ENCODE measurements at places on chromosomes 2 and 18.

DNA sequence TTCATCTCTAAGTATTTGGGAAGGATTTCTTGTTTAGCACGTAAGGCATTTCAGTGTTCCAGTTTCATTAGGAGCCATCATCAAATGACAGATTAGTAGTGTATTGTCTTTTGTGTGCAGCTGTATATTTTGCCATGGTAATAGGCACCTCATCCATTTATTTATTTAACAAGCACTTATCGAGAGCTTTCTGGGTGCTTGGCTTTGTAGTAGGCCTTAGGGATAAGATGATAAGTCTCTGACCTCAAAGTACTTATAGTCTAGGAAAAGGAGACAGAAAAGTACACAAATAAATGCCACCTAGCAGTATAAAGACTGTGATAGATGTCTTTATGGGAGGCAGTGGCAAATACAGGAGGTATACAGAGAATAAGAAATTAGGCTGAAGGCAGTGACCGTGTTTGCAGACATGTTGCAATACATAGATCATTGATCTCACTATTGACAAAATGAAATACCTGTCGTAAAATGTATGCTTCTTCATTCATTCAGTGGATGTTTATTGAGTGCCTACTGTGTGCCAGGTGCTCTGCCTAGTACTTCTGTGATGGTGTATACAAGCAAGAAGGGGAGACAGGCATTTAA, 265.9 kb downstream of the SETBP1 start:
- DNase-seq = no peak

DNA sequence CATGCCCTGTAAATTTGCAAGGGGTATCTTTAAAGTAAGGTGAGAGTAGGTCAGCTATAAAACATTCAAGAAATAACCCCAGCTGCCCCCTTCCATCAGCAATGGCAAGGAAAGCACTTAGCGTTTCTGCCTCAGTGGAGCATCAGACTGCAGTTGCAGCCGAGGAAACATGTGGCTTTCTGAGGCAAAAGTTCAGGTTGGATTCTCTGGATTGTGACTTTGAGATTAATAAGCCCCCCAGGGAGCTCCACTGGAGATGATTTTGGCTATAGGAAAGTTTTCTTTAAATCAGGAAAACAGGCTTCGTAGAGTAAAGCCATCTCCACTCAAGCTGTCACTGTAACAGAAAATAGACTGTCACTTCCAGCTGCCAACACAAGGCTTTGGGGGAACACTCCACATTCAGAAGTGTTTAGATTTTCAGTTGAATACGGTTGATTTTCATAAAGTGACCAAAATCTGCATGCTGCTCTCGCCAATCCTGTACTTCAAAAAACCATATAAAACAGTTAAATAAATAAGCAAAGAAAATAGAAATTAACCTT, 15.3 kb upstream of the RIT2 start:
- no peak for DNase-seq

DNA sequence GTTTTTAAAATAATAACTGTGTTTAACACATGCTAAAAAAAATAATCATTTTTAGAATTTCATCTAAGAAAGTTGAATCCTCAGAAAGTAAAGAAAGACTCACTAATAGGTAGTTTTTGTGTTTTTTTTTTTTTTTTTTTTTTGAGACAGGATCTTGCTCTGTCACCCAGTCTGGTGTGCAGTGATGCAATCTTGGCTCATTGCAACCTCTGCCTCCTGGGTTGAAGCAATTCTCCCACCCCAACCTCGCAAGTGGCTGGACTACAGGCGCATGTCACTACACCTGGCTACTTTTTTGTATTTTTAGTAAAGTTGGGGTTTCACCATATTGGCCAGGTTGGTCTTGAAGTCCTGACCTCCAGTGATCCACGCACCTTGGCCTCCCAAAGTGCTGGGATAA, 7.1 kb downstream of the CKAP2L start:
- no peak for DNase-seq

DNA sequence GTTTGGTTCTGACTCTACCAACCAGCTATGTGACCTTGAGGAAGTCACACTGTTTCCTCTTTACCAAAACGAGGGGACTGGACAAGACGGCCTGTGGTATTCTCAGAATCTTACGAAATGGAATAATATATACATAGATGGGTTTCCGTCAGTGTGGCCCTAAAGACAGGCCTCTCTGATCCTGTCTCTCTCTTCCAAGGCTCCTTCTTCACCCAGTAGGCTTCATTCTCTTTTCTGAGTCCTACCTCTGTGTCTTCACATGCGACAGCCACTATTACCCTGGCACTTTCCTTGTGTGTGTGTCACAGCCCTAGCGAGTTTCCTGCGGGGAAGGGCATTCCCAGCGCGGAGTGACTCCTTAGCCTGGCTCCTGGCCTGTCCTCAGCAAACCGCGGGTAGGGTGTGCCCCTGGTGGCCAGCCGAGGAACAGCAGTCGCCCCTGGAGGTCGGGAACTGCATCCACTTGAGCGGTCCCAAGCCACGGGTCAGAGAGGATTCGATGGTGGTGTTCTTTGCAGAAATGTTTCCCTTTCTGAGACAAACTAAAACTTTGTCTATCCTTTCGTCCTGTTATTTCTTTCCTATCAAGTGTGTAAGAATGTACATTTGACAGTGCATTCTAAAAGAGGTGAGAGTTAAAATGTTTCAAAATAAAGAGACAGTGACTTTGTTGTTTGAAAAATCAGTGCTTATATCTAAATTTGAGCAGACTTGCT, 63.3 kb downstream of the RAB31 start:
- DNase-seq = peak; percentile 75

- DNase-seq = peak; percentile 71
These were observed 14.7 kb upstream of the ITGB6 start for GRCh38 chr2:160214461-160215445.

GRCh38 chr2:238784671-238785527, 63.0 kb upstream of the TWIST2 start:
- DNase-seq = peak; percentile 71

- DNase-seq = no peak
These were observed 5.9 kb downstream of the ATP8B1 start for GRCh38 chr18:57797209-57797651.

- DNase-seq = no peak
These were observed 12.1 kb upstream of the CYBRD1 start for GRCh38 chr2:171509945-171510731.

- DNase-seq = no peak
These were observed 105.3 kb downstream of the HDAC4 start for GRCh38 chr2:239295377-239296019.

DNA sequence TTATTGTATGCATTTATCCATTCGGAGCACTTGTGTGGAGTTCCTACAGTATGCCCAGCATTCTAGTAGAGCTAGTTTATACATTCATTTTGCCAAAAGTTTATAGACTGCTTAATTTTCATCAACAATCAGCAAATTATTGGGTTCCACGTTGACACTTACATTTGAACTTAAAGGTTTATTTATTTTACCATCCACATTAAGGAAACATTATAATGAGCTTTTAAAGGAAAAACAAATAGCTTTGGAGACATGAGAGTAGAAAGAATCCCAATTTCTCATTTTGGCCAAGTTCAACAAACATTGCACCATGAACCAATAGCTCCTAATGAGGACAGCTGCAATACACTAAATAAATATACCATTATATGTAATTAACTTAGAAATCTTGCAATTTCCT, 501.2 kb upstream of the SMIM21 start:
- no peak for DNase-seq

DNA sequence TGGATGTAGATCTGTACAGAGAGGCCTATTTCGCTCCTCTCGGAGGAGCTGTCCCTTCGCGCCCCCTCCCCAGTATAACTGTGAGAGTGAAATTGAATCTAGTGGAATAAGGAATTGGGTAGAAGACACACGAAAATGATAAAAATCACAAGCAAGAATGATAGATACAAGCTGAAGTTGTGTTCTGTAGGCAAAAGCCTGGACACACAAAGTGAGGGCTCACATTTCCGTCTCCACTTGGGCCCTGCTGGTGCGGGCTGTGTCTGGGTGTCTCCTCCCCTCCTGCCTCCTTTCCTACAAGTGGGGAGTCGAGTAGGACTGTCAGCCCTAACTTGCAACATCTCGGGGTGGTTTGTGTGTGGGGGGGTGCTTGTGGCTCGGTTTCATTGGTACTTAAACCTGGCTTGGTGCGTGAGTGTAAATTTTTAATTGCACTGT, 457 bp upstream of the SP9 start:
- DNase-seq = no peak

GRCh38 chr18:7329016-7329415, 98.1 kb downstream of the LRRC30 start:
- DNase-seq = peak; percentile 26

DNA sequence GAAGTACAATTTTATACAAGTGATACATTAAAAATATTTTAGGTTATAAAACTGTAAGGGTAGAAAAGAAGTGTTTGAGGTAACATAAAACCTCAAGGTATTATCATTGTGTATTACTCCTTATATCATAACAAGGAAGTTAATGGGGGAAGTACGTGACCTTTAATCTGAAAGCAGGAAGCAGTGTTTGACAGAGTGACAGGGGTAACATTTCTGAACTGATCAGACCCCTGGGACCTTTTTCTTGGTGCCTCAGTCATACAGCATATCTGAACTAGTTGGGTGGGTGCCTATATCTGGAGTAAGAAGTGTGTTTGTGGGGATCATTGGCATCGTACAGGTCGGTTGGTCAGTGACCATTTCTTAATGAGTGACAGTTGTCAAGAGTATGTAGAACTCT, 43.0 kb downstream of the MALT1 start:
- DNase-seq = no peak

DNA sequence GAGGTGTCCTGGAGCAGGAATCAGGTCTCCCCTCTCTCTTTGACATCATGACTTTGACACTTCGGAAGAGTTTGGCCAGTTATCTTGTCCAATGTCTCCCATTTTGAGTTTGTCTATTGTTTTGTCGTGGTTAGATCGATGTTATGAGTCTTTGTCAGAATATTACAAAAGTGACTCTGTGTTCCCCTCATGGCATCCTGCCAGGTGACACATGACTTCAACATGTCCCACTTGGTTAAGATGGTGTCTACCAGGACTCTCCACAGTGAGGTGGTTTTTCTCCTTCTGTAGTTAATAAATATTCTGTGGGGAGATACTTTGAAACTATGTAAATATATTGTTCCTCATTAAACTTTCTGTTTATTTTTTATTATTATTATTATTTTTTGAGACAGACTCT, 76.6 kb upstream of the BZW1 start:
- no peak for DNase-seq

DNA sequence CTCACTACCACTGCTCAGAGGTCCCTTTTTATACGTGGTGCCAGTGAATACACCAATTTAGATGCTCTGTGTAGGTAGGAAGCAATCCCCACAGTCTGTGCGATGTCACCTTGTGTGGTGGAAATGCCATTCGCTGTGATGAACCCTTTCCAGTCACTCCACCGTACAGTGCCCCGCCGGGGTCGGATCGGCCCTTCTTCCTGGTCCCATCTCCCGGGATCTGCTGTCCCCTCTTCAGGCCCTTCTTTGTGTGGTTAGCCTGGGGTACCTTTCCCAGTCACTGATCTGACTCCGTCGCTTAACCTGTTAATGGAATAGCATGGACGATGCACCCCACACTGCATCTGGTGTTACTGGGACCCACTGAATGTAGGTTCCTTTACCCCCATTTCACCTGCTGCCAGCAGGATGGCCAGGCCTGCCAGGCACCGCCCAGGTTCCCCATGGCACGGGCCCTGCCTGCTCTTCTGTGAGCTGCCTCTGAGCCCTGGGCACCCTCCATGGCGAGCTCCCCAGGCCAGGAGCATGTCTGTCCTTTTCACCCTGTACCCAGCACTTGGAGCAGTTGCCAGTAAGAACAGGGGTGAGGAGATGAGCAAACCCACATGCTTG, 18.0 kb downstream of the TWIST2 start:
- DNase-seq = no peak

DNA sequence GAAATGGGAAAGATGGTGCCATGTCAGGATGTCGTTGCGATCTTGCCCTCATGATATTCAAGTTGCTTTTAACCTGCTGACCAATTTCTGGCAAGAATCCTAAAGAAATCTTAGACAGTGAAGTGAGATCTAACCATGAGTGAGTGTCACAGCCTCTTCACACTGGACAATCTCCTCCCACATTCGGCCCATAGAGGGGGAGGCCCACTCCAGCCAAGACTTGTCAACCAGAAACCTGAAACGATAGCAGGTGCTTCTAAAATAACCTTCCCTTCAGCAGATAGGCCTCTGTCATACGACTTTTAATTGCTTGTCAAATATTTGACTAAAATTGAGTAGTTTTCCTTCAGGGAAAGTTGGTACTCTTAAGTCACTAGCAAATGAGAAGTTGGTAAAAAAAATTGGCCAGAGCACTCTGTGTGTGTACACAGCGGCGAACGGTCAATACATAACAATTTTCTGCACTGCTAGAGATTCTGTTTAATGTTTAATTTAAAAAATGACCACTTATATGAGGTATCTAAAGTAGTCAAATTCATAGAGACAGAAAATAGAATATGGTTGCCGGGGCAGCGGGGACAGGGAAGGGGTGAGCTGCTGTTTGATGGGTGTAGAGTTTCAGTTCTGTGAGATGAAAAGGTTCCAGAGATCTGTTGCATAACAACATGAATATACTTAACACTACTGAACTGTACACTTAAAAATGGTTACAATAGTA, 110.2 kb downstream of the VAPA start:
- DNase-seq = no peak

DNA sequence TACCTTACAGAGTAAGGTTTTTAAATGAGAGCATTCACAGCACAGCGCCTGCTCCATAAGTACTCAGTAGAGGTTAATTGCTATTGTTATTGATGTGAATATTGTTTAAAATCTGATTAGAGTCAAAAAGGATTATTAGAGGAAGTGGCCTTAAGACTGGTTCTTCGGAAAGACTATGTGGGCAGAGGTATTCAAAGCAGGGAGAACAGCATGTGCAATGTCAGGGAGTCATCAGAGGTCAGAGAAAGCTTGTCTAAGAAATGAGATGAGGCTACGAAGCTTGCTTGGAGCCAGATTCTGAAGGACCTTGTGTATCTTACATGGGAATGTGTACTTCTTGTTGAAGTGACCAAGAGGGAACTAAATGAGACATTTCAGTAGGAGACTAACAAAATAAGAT, 49.8 kb downstream of the PMS1 start:
- no peak for DNase-seq

GRCh38 chr2:238693337-238694093, 154.4 kb upstream of the TWIST2 start:
- DNase-seq = no peak

GRCh38 chr2:223043164-223043941, 8.6 kb upstream of the KCNE4 start:
- no peak for DNase-seq

GRCh38 chr2:202090530-202090929, 17.5 kb downstream of the KIAA2012 start:
- no peak for DNase-seq

- peak; percentile 10 for DNase-seq
These were observed 16.4 kb downstream of the CEP76 start for GRCh38 chr18:12686100-12686499.

GRCh38 chr2:200077210-200077650, 121.8 kb downstream of the MAIP1 start:
- peak; percentile 20 for DNase-seq

- no peak for DNase-seq
These were observed 10.0 kb downstream of the RAPGEF4 start for GRCh38 chr2:172745636-172746035.

GRCh38 chr18:11383381-11383780, 226.0 kb upstream of the SLC35G4 start:
- no peak for DNase-seq
